Left renal pelvis (tissue), 4 donors: ENCODE measurements at places on chromosomes 6 and 20.

GRCh38 chr20:64112691-64113443 is 5.5 kb upstream of the NPBWR2 start:
- no peak for DNase-seq

DNA sequence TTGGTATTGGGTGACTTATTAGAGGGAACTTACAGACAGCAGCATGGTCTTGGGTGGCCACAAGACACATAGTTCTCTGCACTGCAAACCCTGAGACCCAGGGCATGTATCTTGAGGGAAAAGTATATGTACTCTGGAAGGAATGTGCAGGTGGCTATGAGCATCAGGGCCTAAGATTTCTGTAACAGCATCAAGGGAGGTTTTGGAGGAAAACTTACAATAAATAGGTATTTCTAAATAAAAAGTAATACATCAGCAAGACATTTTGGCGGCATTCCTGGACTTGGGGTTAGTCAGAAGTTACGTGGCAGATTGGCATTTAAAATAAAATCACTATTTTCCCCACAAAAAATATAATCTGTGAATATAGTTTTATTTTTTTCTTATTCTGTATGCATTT is 8.0 kb upstream of the STX7 start:
- no peak for DNase-seq

- no peak for DNase-seq
Observed at GRCh38 chr6:125732398-125732797, 17.0 kb upstream of the HEY2 start.

DNA sequence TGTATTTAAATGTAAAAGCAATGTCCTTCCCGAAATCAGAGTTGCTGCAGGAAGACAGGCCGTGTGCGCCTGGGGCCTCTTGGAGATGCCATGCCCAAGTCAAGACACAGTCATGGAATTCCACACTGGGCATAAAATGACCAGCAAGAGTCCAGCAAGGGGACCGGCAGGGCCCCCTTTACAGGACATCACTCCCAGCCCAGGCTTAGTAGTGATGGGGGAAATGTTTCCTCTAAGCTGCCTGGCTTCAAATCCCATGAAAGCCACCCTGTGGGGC is 1.9 kb upstream of the PPP1R3G start:
- DNase-seq = no peak

GRCh38 chr20:59016795-59017492 is 2.3 kb upstream of the TUBB1 start:
- no peak for DNase-seq

DNA sequence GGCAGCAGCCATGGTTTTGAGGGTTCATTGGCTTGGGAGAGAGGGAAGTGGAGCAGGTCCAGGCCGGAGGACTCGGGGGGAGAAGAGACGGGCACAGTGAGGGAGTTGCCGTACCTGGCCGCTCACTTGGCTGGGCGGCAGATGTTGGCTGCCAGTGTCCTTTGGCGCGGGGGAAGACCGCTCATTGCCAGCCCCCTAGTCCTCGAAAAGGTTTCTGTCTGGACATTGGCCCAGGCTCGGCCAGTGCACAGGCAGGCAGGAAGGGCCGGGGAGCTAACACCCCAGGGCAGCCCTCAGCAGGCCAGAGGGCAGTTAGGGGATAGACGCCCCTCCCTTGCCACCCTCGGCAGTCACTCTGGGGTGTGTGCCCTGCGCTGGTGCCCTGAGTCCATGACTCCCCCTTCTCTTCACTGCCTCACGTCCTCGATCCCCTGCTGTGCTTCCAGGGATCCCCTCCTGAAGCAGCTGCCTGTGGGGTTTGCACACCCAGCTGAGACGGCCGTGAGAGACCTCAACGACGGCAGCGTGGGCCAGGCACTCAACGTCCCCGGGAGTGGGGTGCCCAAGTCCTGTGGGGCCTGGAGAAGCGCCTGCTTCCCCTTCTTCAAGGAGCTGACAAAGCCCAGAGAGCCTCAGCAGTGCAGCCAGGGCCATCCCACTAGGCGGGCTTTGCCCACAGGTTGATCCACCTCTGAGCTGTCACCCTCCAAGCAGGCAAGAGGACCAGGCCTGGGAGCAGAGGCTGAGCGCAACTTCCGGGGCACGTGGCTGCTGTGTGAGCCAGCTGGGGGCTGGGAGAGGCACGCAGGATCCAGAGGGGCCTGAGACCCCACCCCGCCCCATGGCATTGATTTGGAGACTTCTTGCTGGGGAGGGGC is 20.4 kb downstream of the RBM38 start:
- no peak for DNase-seq

GRCh38 chr6:3423439-3424184 is 33.2 kb downstream of the SLC22A23 start:
- no peak for DNase-seq

GRCh38 chr6:90676516-90677300 is 89.8 kb upstream of the MAP3K7 start:
- no peak for DNase-seq

- no peak for DNase-seq
Observed at GRCh38 chr20:32130352-32130751, 20.8 kb downstream of the TM9SF4 start.

- no peak for DNase-seq
Observed at GRCh38 chr20:62676976-62677375, 31.7 kb upstream of the NTSR1 start.

- no peak for DNase-seq
Observed at GRCh38 chr20:35311409-35311808, 19.2 kb upstream of the FAM83C start.

DNA sequence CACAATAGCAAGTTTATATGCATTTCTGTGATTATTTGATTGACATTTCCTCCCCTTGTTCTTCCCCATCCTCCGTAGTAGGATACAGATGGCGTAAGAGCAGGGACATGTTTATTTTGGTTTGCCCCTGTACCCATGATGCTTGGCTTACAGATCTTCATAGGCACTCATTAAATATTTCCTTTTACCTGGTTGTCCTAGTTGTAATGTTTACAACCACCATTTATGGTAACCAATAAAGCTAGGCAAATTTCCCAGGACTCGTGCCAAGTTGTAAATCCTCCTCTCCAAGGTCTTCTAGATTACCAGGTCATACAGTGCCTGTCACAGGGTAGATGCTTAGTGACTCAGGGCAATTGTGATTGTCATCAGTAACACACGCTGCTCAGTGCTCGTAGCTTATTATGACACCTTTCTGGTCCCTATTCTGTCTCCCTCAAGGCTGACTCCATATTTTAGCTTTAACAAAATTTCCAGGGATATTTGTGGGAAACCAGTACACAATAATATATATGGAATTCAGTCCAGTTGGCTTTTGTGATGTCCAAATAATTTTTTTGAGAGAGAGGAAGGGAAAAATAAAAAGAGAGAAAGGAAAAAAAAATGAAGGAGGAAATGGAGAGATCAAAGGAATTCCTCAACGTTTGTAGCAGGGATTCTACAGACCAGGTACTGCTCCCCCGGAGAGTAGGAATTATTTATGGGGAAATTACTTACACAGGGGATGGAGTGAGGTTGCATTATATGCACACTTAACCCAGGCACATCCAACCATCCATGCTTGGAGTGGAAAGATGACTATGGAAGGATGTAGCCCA is 24.6 kb downstream of the CYP24A1 start:
- DNase-seq = no peak

- DNase-seq = no peak
Observed at GRCh38 chr20:35144694-35145093, 2.4 kb downstream of the EDEM2 start.

DNA sequence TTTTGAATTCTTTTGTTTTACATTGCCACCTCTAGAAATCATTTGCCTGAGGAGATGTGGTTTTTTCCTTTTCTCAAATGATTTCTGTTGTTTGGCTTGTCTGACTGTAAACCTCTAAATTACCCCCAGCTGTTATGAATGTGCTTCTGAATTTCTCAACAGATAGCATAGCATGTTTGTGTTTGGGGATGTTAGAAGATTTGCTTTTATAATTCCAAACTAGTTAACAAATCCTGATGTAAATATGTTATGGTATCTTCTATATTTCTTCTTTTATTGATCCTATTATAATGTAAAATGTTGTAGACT is 31.6 kb upstream of the EZR start:
- DNase-seq = no peak

DNA sequence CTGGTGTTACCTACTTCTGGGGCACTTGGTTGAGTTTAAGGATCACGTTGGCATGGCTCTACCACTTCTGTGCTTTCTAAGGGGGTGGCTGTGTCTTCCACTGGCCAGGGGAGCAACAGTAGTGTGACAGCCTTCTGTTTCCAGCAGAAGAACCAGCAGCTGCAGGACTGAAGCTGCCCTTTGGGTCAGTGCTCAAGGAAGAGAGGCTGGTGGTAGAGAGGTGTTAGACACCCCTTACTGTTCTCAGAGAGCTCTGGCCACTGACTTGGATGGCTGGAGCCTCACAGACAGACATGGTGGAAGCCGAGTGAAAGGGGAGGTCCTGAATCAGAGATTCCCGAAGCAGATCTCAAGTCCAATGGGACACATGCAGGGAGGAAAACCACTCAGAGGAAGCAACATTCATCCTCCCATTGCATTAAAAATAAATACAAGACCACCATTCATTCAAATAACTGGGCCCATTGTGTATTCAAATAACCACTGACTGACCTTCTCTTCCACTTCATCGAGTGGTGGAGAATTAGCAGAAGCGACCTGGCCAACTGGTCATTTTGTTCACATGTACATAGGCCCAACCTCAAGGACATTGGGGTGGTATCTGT is 106.7 kb downstream of the MYLK4 start:
- DNase-seq = no peak

- no peak for DNase-seq
Observed at GRCh38 chr6:151172751-151173150, 67.0 kb upstream of the AKAP12 start.

DNA sequence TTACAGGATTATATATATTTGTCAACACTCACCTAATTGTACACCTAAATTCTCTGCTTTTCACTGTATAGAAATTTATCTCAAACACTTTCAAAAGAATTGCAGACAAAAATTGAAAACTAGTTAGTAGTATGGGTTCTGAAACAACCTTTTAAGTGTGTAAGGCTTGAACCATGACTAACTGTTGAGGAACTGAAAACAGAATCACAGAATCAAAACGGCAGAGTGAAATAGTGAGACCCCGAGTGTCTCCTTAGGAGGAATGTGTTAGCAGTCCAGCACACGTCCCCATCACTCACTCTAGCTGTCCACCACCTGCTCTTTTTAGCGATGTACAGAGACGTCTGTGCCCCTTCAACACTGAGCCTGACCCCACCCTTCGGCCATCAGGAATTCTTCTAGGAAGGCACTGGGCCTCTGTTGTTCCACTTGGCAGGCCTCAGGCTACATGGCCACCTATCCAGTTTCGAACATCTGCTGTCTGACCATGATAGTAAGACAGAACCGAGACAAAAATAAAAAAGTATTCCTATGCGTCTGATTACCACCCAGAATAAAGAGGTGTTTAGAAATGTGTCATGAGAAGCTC is 227.4 kb downstream of the C6orf118 start:
- no peak for DNase-seq

DNA sequence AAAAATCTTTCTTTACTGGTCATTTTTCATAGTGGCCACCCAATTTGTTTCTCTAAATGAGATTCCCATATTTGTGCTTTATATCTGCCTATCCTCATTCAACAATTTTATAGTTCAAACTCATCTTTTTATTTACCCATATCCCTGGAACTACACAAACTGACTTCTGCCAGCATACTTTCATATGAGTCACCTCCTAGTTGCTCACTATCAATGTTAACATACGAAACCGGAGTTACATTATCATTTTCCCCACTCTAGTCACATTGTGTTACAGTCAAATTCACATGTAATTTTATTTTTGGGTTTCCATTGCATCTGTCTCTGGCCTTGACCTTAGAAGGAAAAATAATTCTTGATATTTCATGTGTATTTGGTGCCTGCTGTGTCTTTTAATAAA is 499.4 kb downstream of the MAFB start:
- no peak for DNase-seq

- DNase-seq = no peak
Observed at GRCh38 chr6:37177077-37177934, 7.4 kb downstream of the PIM1 start.

GRCh38 chr6:158761746-158762145 is 57.4 kb downstream of the EZR start:
- DNase-seq = no peak

GRCh38 chr20:50250679-50251382 is 60.2 kb downstream of the CEBPB start:
- DNase-seq = no peak

- DNase-seq = no peak
Observed at GRCh38 chr20:23445596-23446217, 6.2 kb downstream of the CSTL1 start.

- no peak for DNase-seq
Observed at GRCh38 chr6:80566361-80566760, 459.9 kb downstream of the BCKDHB start.

DNA sequence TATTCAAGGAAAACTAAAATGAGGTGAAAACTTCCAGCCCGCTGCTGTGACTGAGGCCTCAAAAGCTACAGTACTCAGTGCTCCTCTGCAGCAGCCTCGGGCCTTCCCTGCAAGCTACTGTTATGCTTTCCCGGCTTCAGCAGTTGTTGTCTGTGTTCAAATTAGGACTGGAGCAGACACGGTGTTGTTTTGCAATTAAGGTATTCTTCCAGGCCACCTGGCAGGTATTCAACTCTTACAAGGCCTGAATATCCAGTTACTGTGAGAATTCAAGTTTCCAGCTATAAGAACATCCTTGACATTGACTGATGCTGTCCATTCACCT is 10.7 kb downstream of the TXNDC5 start:
- DNase-seq = no peak

DNA sequence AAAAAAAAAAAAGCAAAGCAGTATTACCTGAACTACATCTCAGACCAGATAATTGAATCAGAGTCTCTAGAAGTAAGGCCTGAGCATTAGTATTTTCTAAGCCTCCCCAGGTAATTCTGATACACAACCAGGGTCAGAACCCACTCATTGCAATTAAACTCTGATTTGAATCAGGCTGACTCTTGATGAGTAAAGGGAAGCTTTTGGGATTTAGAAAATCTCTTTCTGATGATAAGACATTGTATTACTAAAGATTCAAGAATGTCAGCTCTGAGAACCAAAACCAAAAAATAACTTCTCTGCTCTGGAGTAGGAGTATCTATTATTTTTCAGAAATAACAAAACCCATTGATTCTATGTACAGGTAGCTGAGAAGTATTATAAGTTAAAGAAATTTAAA is 100.1 kb upstream of the COL21A1 start:
- no peak for DNase-seq

- DNase-seq = no peak
Observed at GRCh38 chr6:26538572-26538902, 371 bp downstream of the HMGN4 start.

- DNase-seq = peak; percentile 16
Observed at GRCh38 chr6:72182337-72183246, 296.2 kb downstream of the RIMS1 start.

- no peak for DNase-seq
Observed at GRCh38 chr6:116159782-116160524, 34.0 kb upstream of the COL10A1 start.

DNA sequence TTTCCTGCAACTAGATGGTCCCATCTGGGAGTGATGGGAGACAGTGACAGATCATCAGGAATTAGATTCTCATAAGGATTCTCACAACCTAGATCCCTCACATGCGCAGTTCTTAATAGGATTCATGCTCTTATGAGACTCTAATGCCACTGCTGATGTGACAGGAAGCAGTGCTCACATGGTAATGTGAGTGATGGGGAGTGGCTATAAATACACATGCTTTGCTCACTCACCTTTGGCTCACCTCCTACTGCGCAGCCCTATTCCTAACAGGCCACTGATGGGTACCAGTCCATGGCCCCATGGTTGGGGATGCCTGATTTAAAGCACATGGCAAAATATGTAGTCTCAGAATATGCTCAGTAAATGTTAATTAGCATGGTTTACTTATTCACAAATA is 80.6 kb upstream of the MBOAT1 start:
- no peak for DNase-seq

GRCh38 chr6:73774311-73774774 is 78.3 kb downstream of the CD109 start:
- no peak for DNase-seq
